ENCODE measurements at places on chromosomes 3 and 15.

DNA sequence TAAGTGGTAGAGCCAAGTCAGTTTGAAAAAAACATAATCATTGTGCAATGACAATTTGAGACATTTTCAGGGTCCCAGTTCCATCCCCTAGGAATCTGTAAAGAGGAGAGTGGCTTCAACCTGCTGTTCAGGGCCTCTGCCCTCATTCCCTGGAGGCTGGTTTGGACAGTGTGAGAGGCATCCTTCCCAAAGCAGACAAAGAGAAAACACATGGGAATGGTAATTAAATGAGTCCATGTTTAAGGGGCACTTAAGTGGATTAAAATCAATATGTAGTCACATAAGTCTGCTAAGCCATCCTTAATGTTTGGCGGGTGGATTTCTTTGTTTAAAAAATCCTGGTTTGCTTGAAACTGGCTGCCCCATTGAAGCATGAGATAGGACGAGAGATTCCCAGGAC, 146.3 kb upstream of the CTDSPL start:
- DNase-seq = no peak

DNA sequence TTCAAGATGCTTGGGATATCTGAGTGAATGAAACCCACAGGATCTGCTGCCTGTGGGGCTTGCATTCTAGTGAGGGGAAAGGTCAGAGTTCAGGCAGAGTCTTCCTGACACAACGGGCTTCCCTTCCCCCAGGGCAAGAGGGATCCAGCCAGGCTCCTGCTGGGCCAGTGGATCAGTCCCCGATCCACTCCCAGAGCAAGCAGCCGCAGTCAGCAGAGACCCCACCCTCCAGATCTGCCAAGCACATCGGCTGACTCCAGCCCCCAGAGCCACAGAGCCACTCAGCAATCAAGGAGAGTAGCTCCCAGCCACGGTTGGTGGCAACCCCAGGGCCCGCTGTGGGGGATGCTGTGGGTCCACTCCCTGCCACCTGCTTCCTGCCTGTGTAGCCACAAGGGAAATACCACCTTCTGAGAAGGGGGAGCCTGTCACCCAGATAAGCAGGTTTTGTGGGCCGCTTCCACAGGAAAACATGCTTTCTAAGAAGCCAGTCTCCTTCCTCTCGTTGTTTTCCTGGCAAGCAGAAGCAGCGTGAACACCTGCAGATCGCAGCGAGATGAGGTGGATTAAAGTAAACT, 44.9 kb downstream of the CPN2 start:
- DNase-seq = peak; percentile 20

DNA sequence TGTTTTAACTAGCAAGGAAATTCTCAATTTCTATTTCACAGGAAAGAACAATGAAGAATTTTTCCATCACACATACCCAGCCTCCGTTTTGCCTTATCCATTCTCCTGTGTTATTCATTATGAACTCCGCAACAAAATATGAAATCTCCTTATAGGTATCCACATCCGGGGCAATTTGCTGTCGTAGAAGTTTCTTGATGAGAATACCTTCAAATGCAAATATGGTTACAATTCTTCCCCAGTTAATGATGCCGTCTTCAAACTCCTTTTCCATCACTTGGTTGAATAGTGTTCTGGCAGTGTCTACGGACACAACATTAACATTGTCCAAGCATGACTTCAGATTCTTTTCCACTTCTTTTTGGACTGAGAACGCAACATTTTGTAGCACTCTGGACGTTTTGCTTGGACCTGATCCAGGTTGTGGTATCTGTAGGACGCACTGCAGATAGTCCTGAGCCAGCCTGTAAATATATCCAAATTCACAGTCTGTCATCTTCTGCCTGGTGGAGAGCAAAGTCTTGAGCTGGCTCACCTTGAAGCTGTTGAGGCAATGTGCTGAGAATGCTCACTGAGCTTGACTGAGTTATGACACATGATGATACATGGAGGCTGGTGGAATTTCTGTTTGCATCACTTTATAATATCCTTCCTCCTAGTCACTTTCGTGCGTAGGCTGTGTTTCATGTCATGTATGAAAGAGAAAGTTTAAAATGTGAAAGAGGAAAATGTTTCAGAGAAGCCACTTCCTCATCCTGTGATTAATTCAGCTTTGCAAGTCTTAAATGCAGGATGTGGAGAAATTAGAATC, at the start of gene BCL2A1:
BCL2A1 (minus strand) TSS at position 573 of the 811 bp plus-strand sequence; CDS start at position 496, 77 bp downstream.
- DNase-seq = peak; percentile 46

DNA sequence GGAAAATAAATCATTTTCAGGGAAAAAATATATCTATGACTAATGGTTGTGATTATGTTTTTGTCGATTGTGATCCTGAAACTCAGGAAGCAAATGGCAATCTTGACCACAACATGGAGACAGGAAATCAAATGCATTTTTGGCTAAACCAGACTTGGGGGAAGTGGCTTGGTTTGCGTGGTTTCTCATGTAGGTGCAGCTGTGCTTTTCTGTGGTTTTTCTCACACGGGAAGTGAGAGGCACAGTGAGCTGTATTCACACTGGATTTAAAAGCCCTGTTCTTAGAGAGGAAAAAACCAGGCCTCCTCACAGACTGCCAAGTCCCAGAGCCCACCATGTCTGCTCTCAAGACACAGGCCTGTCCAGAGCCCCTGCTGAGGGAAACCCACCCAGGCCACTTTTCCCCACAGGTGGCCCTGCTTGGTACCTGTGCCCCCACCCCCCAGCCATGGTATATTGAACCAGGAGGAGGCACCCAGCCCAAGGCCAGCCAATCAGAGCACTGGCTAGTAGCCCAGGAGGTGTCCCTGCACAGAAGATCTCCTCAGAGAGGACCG, 46.1 kb downstream of the BTD start:
- DNase-seq = peak; percentile 31

- no peak for DNase-seq
Observed at GRCh38 chr3:131216801-131217200, 164.8 kb upstream of the NUDT16 start.

DNA sequence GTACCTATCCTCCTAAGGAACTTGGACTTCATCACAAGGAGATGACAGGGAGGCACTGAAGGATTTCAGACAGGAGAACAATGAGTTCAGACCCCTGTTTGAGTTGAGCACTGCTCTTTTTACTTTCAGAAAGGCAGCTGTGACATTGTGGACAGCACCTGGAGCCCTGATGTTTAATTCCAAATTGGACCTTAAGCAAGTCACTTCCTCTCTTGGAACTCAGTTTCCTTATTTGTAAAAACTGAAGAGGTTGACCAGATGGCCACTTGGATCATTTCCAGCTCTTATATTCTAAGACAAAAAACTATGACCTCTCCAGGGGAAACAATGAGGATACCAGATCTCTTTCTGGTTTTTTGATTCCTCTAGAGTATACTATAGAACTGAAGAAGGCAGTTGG, 34.1 kb upstream of the SMAD3 start:
- no peak for DNase-seq
